GM23338 (cell line): ENCODE measurements at places on chromosomes 6 and 20. TPM values are rescaled to one million over a fixed set of nuclear protein-coding genes. Genes with fewer than 3 reads are reported as not detected.

MYB gene
- total RNA-seq = 7.9 and 10.4 TPM in 2 replicates

ELMO2 gene
- total RNA-seq = 34.8 and 44.1 TPM in 2 replicates

PTPRK gene
- total RNA-seq = 46.1 and 56.4 TPM in 2 replicates

GLP1R gene
- 3.6 and 3.7 TPM in 2 replicates for total RNA-seq

ZBP1 gene
- total RNA-seq = not detected in 2 replicates

TBXT gene
- 0.39 TPM in 1 of 2 replicates, not detected in the other for total RNA-seq

STMND1 gene
- 0.80 TPM in 1 of 2 replicates, not detected in the other for total RNA-seq

OR2H1 gene
- not detected in 2 replicates for total RNA-seq

ARFGEF3 gene
- total RNA-seq = 23.1 and 24.6 TPM in 2 replicates

CDH26 gene
- 2.0 and 2.8 TPM in 2 replicates for total RNA-seq

TFAP2B gene
- not detected in 2 replicates for total RNA-seq

CCN6 gene
- total RNA-seq = not detected in 2 replicates

NCOA7 gene
- 9.3 and 14.8 TPM in 2 replicates for total RNA-seq

SLC17A1 gene
- total RNA-seq = not detected in 2 replicates

PSORS1C1 gene
- 0.16 TPM in 1 of 2 replicates, not detected in the other for total RNA-seq

PDE7B gene
- total RNA-seq = 0.07 TPM in 1 of 2 replicates, not detected in the other

SLC22A16 gene
- total RNA-seq = 0.42 TPM in 1 of 2 replicates, not detected in the other

TRIM31 gene
- total RNA-seq = not detected in 2 replicates

HSPA12B gene
- 6.4 and 6.5 TPM in 2 replicates for total RNA-seq

PAX1 gene
- total RNA-seq = 0.14 TPM in 1 of 2 replicates, not detected in the other

FAM184A gene
- 8.3 and 18.6 TPM in 2 replicates for total RNA-seq

TPX2 gene
- 148 and 159 TPM in 2 replicates for total RNA-seq

ZNFX1 gene
- total RNA-seq = 11.1 and 12.1 TPM in 2 replicates

SALL4 gene
- total RNA-seq = 218 and 227 TPM in 2 replicates

LY6G5C gene
- 1.1 TPM in 1 of 2 replicates, not detected in the other for total RNA-seq

COL21A1 gene
- 6.1 and 6.2 TPM in 2 replicates for total RNA-seq

ULBP3 gene
- 3.3 and 4.2 TPM in 2 replicates for total RNA-seq

RBM24 gene
- total RNA-seq = 0.58 and 1.3 TPM in 2 replicates

PCK1 gene
- total RNA-seq = not detected in 2 replicates

WFDC5 gene
- not detected in 2 replicates for total RNA-seq

ANKRD66 gene
- total RNA-seq = not detected in 2 replicates

COL19A1 gene
- not detected in 2 replicates for total RNA-seq
